Activated CD4-positive, CD25-positive, alpha-beta regulatory T cell treated with anti-CD3 and anti-CD28 coated beads, Interleukin-2, amount 50 U/mL, for 72 hours (primary cell): ENCODE measurements at places on chromosomes 5 and 9.

DNA sequence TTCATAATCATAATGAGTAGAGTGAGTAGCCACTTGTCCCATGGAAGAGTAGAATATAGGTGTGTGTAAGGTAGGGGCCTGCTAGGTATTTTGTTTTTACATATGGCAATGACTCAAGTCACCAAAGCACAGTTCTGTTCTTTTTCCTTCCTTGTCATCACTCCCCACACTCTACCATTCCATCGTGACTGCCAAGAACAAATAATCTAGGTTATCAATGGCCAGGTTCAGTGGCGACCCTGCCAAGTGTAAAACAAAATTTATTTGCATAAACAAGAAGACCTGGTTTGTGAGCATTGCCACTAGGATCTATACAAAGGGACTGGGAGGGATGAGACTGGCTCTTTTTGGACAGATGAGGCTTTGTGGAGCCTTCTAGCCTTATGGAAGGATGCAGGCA is 55.2 kb upstream of the RANBP3L start:
- DNase-seq = no peak

DNA sequence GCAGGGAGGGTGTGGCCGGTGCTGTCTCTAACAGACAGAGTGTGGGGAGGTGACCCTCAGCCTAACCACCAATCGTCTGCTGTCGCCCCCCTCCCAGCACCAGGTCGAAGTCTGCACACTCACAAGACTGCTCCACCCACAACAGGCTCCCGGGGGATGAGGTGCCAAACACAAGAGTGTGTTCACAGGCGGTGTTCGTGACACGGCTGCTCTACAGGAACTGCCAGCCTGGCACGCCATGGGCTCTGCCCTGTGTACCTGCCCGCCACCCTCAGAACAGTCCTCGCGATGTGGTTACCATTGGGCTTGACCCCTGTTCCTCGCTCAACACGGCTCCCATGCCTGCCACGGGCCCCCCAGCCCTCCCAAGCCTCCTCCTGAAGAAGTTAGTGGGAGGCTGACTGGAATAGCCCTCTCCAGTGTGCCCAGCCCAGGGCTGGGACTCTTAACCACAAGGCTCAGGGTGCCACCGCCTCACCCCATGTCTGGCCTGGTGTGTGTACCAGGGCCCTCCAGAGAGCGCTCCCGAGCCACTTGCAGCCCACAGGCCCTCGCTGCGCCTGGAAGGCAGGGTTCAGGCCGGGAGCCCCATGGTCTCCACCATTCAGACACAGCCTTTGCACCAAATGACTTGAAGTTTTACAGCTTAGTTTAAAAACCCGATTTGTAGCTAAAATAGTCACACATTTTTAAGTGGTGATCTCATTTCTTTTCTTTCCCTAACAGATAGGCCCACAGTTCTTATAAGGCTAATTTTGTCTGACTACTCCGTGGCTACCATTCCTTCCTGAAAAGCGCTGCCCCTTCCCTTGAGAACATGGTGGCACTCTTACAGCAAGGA is 102.5 kb downstream of the CAMSAP1 start:
- DNase-seq = no peak

DNA sequence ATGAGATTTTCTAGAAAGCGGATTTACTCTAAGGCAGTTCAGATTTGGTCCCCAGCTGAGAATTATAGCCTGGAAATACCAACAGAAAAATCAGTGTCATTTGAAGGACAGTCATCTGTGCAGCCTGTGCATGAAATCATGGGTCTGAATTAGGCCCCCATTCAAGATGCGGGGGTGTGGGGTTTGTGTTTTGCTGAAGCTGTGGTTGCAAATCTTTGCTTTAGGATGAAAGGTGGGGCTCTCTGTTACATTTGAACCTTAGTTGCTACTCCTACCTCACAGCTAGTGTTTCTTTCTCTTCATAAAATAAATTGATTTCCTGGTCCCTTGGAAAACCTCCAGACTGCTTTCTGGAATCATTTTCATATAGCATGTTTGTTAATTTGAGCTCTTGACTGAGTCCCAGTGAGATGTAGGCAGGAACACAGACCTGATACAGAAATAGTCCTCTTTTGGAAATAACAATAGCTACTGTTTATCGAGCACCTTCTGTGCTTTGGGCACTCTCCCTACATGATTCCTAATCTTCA is 4.8 kb upstream of the ABL1 start:
- no peak for DNase-seq

DNA sequence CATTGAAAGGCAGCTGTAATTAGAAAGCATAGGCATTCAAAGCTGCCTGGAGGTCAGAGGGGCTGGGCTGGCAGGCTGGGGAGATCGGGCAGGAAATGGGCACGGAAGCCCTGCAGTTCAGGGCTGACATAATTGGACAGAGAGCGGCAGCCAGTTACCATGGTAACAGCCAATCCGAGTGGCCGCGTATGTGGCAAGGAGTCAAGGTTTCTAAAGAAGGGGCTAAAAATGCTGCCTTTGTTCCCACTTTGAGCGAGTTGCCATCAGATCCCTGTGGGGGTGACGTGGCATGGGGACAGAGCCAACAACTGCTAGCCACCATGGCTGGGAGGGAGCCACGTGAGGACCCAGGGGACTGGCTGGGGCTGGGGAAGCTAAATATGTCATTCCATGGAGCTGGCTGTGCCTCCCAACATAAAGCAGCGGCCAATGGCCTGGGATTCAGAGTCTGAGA is 44.7 kb upstream of the NDFIP1 start:
- peak; percentile 41 for DNase-seq

DNA sequence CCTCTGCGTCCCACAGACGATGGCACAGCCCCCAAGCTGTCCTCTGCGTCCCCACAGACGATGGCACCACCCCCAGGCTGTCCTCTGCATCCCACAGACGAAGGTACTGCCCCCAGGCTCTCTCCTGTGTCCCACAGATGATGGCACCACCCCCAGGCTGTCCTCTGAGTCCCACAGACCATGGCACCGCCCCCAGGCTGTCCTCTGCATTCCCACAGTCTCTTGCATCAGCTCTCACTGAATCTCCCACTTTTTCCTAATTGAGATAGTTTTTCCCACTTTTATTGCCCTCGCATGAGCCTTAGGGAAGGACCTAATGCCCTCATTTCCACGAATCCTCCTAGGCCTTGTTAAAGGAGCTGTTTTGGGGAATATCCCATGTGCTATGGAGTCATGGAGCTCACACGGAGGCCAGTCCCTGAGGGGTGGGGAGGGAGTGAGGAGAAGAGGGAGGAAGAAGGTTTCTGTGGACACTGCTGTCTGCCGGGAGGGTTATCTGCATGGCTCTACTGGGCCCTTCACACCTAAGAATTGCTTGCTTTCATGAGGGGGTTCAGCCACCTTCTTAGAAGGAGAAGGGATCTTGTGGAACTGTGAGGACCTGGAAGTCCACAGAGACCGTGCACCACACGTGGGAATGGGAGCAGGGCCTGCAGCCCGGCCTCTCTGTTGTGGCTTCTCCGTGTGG is 58.2 kb upstream of the PTCH1 start:
- no peak for DNase-seq

DNA sequence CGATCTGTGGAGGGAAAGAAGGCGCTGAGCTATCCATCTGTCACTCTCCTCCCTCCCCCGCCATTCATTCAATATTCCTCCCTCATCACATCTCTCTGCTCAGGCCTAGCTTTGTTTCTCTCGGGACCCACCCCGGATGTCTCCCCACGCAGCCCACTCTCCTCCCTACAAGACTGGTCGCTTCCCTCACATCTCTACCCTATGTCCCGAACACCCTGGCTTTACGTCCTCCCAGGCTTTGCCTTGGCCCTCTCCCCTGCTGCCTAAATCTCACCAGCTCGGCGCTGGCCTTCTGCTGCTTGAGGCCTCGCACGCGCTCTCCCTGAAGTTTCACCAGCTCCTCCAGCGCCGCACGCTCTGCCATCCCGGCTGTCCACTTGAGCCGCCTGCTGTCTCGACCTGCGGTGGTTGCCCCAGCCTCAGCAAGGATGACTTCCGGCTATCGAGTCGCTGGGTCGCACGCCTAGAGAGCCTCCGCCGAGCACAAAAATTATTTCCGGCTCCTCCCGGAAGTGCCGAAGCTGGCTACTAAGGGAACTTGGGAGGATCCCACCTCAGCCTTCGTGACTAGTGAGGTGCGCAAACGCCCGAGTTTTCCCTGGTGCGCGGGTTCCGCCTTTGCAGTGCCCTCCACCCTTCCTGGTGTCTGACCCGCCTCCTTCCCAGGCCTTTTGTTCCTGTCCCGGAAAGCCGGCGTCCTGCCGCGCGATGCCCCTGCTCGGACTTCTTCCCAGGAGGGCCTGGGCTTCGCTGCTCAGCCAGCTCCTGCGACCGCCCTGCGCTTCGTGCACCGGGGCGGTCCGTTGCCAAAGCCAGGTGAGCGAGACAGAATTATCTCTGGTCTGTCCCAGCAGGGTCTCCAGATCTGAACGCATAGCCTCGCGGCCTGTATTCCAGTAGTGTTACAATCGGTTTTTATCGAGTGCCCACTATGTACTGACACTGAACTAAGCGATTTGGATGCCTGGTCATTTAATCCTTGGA is at the start of the genes HARS1 and HARS2:
Gene HARS1, minus strand, starts transcription at position 430 of the 984 bp plus-strand sequence. Its CDS starts 66 bp downstream, at position 364.
Gene HARS2, plus strand, starts transcription at position 515 of the 984 bp plus-strand sequence. Its CDS starts 194 bp downstream, at position 709.
- DNase-seq = peak; percentile 76

GRCh38 chr5:157221959-157222358 is 41.3 kb downstream of the ITK start:
- no peak for DNase-seq

DNA sequence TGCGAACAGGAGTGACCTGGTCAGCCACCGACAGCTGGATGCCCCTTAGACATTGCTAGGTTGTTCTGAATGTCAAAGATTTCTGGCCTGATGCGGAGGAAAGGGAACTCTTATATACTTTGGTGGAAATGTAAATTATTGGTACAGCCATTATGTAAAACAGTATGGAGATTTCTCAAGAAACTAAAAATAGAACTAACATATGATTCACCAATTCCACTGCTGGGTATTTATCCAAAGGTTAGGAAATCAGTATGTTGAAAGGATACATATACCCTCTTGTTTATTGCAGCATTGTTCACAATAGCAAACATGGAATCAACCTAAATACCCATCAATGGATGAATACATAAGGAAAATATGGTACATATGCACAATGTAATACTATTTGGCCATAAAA is 31.8 kb downstream of the DMRT3 start:
- DNase-seq = no peak

DNA sequence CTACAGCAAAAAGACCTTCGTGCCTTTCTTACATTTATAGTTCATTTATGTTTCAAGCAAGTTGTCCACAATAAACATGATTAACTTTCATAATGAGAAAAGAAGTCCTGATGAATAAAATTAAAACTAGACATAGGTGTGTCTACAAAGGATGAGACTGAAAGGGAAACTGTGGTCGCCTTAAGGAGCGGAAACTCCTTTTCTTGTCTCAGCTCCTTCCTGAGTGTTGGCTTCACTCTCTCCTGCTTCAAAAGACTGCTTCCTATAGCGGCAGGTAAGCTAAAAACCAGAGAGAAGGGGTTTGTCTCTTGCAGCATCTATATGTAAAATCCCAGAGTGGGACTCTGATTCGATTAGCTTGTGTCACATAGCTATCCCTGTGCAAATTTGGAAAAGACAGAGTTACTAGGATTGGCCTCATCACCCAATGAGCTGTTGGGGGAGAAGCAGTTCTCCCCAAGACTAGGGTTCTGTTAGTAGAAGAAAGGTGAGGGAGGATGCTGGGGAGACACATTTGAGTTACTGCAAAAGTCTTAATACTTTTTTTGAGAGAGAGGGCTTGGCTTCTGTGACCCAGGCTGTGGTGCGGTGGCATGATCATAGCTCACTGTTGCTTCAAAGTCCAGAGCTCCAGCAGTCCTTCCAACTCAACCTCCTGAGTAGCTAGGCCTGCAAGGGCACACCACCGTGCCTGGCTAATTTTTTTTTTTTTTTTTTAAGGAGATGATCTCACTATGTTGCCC is 16.8 kb upstream of the CTSL start:
- DNase-seq = no peak

GRCh38 chr9:35832814-35833213 is 3.8 kb downstream of the TMEM8B start:
- no peak for DNase-seq

DNA sequence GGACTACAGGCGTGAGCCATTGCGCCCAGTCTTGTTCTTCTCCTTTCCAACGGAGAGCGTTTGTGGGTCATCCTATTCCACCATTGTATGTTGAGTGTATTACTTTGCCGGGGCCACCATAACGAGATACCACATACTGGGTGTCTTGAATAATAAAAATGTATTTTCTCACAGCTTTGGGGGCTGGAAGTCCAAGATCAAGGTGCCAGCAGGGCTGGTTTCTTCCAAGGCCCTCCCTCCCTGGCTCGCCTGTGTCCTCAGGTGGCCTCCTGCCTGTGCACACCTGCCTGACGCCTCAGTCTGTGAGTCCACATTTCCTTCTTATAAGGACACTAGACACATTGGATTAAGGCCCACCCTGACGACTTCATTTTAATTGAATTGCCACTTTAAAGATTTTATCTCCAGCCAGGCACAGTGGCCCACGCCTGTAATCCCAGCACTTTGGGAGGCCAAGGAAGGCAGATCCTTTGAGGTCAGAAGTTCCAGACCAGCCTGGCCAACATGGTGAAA is 175.1 kb downstream of the C9orf50 start:
- DNase-seq = no peak

DNA sequence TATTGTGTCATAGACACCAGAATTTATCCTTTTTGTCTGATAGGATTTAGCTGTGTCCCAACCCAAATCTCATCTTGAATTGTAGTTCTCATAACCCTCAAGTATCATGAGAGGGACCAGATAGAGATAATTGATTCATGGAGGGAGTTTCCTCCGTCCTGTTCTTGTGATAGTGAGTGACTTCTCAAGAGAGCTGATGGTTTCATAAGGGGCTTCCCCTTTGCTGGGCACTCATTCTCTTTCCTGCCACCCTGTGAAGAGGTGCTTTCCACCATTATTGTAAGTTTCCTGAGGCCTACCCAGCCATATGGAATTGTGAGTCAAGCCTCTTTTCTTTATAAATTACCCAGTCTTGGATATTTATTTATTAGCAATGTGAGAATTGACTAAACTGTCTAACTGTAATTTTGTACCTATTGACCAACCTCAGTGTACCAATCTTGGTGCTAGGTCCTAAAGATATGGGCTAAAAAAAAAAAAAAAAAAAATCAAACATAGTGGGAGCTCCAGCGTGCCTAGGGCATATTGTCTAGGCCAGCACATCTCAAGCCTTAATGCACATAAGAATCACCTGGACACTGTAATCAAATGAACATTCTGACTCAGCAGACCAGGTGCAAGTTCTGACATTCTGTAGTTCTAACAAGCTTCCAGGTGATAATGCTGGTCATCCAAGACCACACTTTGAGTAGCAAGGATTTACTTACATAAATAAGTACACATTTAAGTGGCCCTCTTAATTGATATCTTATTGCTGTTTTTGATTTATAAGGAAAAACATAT is 30.5 kb downstream of the ST8SIA4 start:
- DNase-seq = no peak

DNA sequence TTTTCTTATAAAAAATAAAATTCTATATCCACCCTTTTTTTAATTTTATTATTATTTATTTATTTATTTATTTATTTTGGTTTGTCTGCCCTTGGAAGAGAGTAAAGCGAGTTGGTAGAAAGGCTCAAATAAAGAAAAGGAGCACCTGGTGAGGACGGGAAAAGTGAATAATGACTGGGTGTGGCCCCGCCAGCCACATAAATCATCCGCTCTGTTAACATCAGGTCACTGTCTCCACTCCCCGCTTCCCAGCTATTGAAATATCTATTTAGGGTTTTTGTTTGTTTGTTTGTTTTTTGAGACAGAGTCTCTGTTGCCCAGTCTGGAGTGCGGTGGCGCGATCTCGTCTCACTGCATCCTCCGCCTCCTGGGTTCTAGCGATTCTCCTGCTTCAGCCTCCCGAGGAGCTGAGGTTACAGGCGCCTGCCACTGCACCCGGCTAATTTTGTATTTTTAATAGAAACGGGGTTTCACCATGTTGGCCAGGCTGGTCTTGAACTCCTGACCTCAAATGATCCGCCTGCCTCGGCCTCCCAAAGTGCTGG is 844 bp downstream of the POLR3G start:
- DNase-seq = no peak

- no peak for DNase-seq
Observed at GRCh38 chr5:9829621-9830020, 199.5 kb upstream of the TAS2R1 start.
